Karpas-422 (cell line): ENCODE measurements at places on chromosomes 16 and 17. TPM values are rescaled to one million over a fixed set of nuclear protein-coding genes. Genes with fewer than 3 reads are reported as not detected.
A peak's percentile ranks its signal among the peaks of the same experiment; 100 is the strongest.

The EVI2B gene
- 0.76 and 5.0 TPM in 2 replicates for total RNA-seq

DNA sequence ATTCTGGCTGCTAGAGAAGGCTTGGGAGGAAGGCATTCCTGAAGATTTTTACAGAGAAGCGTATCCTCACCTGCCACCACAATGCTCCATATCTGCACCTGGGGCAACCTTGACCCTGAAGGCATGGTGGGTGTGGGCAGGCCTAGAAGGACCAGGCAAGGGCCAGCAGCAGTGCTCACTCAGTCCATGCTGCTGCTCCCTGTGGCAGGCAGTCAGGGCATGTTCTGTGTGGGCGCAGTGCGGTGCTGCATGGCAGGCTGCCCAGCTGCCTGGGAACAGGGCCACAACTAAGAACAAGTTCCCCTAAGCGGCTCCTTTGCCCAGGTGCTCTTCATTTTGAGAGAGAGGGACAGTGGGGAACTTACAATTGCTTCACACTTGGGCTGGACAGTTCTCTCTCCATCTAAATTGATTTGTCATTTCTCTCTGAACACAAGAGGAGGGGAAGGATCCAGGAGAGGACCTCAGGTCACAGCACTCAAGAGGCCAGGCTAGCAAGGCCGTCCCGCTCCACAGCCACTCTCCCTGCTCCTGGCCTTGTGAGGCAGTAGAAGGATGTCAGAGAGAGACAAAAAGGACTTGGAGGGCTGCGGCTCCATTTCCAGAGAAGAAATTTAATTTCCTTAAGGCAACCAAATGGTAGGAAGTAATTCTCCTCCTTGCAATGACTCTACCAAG is 158.8 kb downstream of the AATF start:
- no peak overlapping the region for H3K4me3 ChIP-seq
- no peak overlapping the region for H3K27ac ChIP-seq
- H3K36me3 ChIP-seq, result peaks cover 40% of the 10 kb centered on the region; the same call in 1 of the 2 replicates
- H3K27me3 ChIP-seq, result no peaks in the 10 kb centered on the region
- H3K4me1 ChIP-seq, result peaks cover 6% of the 10 kb centered on the region
- no peak for DNase-seq

- no peak overlapping the region for H3K4me3 ChIP-seq
- H3K27ac ChIP-seq, result no peak overlapping the region
- no peak for DNase-seq
- no peaks in the 10 kb centered on the region for H3K27me3 ChIP-seq
Observed at GRCh38 chr17:1004769-1005295, 7.9 kb downstream of the TIMM22 start.

The CACNG5 gene
- total RNA-seq, result not detected in 2 replicates

GRCh38 chr17:46917516-46917915 is 5.4 kb upstream of the GOSR2 start:
- H3K4me3 ChIP-seq, result no peak overlapping the region
- no peaks in the 10 kb centered on the region for H3K36me3 ChIP-seq
- no peak for DNase-seq
- H3K4me1 ChIP-seq, result no peaks in the 10 kb centered on the region
- no peak overlapping the region for H3K27ac ChIP-seq

- H3K4me3 ChIP-seq, result peak overlapping the region; percentile 22; the same call in 1 of the 2 replicates
- H3K27me3 ChIP-seq, result no peaks in the 10 kb centered on the region
- H3K27ac ChIP-seq, result peak overlapping the region; percentile 34
- DNase-seq, result peak; percentile 82
- H3K36me3 ChIP-seq, result no peaks in the 10 kb centered on the region
Observed at GRCh38 chr17:2847381-2848333, 51.4 kb downstream of the RAP1GAP2 start.

The UBB gene
- 1,060 and 1,155 TPM in 2 replicates for total RNA-seq

DNA sequence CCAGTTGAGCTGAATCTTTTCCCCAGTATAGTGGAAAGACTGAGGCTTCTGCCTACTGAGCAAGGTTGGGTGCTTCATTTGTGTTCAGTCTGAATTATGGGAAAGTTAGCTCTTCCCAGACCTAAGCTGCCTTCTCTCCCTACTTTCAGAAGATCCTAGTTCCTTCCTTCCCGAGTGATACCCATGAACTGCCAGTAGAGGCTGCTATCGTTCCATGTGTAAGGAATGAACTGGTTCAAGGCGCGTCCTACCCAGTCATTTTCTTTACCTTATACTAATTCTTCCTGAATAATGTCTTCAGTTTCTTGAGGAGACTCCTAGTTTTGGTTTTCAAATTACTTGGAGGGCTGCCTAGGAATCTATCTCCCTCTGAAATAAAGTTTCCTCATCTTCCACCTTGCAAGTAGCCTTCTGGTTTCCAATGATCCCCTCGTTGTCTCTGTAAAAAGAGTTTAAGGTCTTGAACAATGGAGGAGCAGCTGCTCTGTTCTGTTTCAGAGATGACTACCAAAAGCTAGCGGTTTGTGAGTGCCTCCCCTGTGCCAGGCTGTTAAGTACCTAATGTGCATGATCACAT is 934 bp upstream of the AOC2 start:
- H3K4me1 ChIP-seq, result no peaks in the 10 kb centered on the region
- H3K27me3 ChIP-seq, result no peaks in the 10 kb centered on the region
- H3K4me3 ChIP-seq, result no peak overlapping the region

GRCh38 chr17:50783193-50783660 is 15.9 kb upstream of the ANKRD40CL start:
- no peaks in the 10 kb centered on the region for H3K4me1 ChIP-seq
- no peak overlapping the region for H3K4me3 ChIP-seq

DNA sequence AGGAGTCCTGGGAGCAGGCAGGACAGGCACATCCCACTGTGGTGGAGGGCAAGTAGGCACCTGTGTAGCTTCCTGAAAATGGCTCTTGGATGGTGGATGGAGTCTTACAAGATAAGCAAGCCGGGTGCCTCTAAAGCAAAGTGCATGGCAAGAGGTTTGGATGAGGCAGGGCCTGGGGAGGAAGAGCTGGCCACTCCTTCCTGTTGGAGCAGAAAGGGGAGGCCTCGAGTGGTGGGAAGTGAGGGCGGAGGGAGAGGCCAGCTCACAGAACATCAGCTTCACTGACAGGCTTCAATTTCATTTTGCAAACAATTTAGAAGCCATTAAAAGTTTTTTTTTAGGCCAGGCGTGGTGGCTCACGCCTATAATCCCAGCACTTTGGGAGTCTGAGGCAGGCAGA is 31.0 kb downstream of the CD300A start:
- H3K4me1 ChIP-seq, result no peaks in the 10 kb centered on the region
- no peak overlapping the region for H3K4me3 ChIP-seq
- DNase-seq, result no peak
- no peak overlapping the region for H3K27ac ChIP-seq
- H3K27me3 ChIP-seq, result no peaks in the 10 kb centered on the region

DNA sequence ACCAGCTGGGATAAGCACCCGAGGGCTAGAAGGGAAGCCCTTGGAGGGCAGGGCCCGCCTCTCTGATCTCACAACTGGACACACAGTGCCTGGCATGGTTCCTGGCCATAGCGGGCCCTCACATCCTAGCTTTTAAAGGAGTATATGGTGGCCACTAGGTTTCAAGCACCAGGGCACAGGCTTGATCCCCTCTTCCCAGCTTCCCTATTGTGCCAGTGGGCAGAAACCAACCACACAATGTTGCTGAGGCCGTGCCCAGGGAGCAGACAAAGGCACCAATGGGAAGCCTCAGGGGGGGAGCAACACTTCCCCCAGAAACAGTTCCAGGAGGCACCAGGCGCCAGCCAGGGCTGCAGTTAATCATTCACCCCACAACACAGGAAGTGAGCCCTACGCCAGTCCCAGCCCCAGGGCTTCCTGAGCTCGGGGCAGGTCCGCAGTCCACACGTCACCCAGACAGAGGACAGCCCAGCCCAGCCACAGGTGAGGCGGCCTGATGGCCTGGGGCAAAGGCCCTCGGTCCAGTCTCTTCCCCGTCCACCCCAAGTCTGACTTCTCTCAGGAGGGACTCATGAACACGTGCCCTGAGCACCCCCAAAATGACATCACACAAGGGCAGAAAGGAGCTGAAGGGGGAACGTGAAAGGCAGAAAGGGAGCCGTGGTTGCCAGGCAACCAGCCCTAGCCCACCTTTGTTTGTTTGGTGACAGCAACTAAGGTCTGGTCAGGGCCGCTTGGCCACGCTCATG is 12.8 kb downstream of the SMIM5 start:
- H3K27ac ChIP-seq, result no peak overlapping the region
- H3K4me1 ChIP-seq, result no peaks in the 10 kb centered on the region
- no peak for DNase-seq
- H3K36me3 ChIP-seq, result peaks cover 5% of the 10 kb centered on the region; the same call in 1 of the 2 replicates
- no peaks in the 10 kb centered on the region for H3K27me3 ChIP-seq
- no peak overlapping the region for H3K4me3 ChIP-seq

The MT4 gene
- total RNA-seq, result not detected in 2 replicates

DNA sequence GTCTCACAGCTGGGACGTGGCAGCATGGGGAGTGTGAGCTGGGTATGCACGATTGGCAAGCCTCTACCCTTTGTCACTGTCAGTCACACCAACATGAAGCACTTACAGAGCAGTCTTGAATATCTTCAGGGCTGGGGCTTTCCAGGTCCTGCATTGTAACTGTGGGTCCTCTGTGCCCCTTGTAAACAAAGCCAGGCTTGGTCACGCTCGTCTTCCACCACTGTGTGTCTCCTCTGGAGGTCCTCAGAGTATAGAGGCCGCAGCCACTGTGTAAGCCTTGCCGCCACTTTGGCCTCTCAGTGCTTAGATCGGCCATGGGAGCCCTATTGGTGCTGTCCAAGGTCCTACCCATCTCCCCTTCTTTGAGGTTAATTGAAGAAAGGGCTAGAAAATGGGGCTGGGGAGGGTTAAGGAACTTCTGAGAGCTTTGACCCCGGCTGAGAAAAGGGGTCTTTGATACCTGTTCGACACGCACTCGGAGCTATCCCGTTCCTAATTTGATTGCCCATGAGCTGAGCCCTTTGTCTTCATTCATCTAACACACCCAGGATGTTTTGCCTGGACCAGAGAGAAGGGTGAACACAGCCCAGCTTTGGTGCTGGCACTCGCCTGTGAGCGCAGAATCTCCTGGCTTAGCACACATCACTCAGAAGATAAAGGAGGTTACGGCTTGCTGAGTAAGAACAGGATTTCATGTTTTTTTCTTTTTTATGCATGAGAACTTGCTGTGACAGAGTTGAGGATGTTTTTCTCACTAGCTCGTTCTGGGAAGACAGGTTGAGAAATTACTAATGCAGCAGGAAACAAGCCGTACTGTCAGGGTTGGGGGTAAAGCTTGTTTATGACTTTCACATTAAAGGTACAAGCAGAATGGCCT is 267.9 kb downstream of the CPPED1 start:
- no peak for DNase-seq
- no peaks in the 10 kb centered on the region for H3K27me3 ChIP-seq
- H3K36me3 ChIP-seq, result no peaks in the 10 kb centered on the region
- no peak overlapping the region for H3K27ac ChIP-seq
- H3K4me3 ChIP-seq, result no peak overlapping the region
- H3K4me1 ChIP-seq, result no peaks in the 10 kb centered on the region

- DNase-seq, result no peak
- no peak overlapping the region for H3K27ac ChIP-seq
- H3K4me1 ChIP-seq, result no peaks in the 10 kb centered on the region
- H3K36me3 ChIP-seq, result peaks cover 31% of the 10 kb centered on the region
- no peaks in the 10 kb centered on the region for H3K27me3 ChIP-seq
- no peak overlapping the region for H3K4me3 ChIP-seq
Observed at GRCh38 chr16:50340578-50340977, 28.2 kb downstream of the BRD7 start.

DNA sequence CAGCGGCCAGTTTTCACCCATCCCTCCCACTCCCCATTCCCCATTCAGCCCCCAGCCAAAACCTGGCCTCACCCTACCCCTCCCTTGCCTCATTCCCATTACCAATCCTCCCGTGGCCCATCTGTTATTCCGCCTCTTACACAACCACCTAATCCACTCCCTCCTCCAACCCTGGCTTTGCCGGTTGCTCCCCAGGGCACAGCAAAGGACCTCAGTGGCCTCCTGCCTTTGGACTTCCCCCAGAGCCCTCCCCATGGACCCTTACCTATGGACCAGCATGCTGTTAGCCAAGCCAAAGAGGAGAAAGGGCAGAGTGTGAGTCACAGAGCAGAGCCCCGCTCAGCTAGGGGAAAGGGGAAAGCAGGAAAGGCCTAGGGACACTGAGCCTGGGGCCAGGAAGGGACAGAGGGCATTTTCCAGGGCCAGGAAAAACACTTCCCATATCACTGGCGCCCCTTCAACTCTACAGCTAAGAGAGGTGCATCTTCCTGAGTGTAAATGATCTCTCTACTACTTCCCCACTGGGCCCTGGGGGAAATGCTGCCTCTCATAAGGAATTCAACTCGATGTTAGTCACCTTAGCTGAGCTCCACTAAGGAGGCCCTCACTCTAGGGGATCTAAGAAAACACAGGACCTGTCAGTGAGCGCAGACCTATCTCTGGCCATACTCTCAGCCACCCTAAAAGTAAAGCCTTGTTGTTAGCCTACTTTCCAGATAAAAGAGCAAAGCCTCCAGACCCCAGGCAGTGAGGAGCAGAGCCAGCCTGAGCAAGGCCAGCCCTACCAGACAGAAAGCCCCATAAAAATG is 10.6 kb downstream of the PEMT start:
- H3K4me1 ChIP-seq, result no peaks in the 10 kb centered on the region
- H3K36me3 ChIP-seq, result no peaks in the 10 kb centered on the region
- no peak overlapping the region for H3K4me3 ChIP-seq
- no peaks in the 10 kb centered on the region for H3K27me3 ChIP-seq
- H3K27ac ChIP-seq, result no peak overlapping the region
- DNase-seq, result no peak

DNA sequence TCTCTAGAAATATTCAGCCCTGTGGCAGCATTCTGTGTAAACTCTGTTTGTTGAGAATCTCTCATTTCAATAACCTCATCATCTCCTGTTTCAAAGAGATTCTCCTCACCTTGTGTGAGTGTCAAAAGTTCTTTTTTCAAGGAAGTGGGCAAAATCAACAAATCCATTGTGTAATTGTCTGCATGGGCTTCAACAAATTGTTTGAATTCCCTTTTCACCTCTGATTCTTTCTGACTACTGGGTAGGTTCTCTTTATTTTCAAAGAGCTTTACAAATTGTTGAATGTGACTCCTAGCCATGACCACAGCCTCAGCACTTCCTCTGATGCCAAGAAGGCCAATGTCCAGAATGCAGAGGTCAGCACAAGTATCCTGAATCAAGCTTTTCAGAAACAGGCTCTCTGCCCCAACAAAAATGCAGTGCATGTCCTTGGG is 48.0 kb downstream of the N4BP1 start:
- no peak overlapping the region for H3K4me3 ChIP-seq
- peak overlapping the region; percentile 51 for H3K27ac ChIP-seq
- H3K36me3 ChIP-seq, result peaks cover 14% of the 10 kb centered on the region; the same call in 1 of the 2 replicates
- H3K4me1 ChIP-seq, result peaks cover 25% of the 10 kb centered on the region
- DNase-seq, result no peak
- H3K27me3 ChIP-seq, result no peaks in the 10 kb centered on the region

- no peak overlapping the region for H3K27ac ChIP-seq
- no peak for DNase-seq
- no peaks in the 10 kb centered on the region for H3K36me3 ChIP-seq
- no peak overlapping the region for H3K4me3 ChIP-seq
- peaks cover 14% of the 10 kb centered on the region for H3K4me1 ChIP-seq
Observed at GRCh38 chr17:4005296-4006164, 41.3 kb upstream of the ATP2A3 start.

GRCh38 chr16:48340054-48340453 is 45.2 kb downstream of the SIAH1 start:
- H3K36me3 ChIP-seq, result peaks cover 11% of the 10 kb centered on the region; the same call in 1 of the 2 replicates
- no peak for DNase-seq
- no peaks in the 10 kb centered on the region for H3K27me3 ChIP-seq
- no peaks in the 10 kb centered on the region for H3K4me1 ChIP-seq
- no peak overlapping the region for H3K27ac ChIP-seq

- no peak for DNase-seq
- H3K4me1 ChIP-seq, result no peaks in the 10 kb centered on the region
- H3K27ac ChIP-seq, result no peak overlapping the region
- H3K4me3 ChIP-seq, result no peak overlapping the region
- H3K36me3 ChIP-seq, result no peaks in the 10 kb centered on the region
- H3K27me3 ChIP-seq, result no peaks in the 10 kb centered on the region
Observed at GRCh38 chr17:8402921-8403536, 5.4 kb upstream of the RNF222 start.
